ENCODE measurements at places on chromosomes 5 and 9.

DNA sequence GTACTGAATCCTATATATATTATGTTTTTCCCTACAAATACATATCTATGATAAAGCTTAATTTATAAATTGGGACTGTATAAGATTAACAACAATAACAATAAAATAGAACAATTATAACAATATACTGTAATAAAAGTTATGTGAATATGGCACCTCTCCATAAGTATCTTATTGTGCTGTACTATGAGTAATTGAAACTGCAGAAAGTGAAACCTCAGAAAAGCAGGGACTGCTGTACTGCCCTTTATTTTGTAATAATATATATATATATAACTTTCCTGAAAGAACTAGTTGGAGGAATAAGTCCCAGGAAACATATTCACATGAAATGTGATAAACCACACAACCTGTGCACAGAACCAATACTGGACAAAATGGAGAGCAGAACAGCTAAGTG is 77.3 kb downstream of the PAM start:
- DNase-seq = no peak

- no peak for DNase-seq
These were observed 115.1 kb upstream of the CCDC152 start for GRCh38 chr5:42641336-42642005.

GRCh38 chr5:143393524-143393923 is 10.0 kb downstream of the NR3C1 start:
- no peak for DNase-seq

GRCh38 chr9:75552941-75553340 is 337.5 kb upstream of the PCSK5 start:
- no peak for DNase-seq

DNA sequence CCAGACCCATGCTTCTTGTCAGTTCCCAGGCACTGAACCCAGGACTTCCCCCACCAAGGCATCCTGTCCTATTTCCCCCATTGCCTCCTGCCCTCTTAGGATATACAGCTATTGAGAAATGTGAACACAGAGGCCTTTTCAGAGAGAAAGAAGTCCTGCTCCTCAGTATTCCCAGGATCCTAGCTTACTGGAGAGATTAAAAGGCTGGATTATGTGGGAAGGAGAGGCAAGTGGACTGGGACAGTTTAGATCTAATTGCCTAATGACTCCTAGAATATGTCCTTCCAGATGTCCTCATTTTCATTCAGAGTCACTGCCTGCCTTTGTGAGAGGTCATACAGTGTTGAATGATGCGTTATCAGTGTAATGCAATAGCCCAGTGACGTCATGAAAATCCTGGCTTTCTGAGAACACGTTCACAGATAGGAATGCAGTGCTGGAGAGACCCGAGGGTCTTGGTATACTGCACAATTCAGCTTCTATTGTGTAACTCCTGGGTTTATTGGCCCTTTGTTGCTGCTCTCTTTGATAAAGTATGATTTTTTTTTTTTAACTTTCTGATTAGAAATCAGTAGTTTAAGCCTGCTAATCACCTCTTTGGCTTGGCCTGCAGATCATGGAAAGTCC is 26.2 kb downstream of the WWC1 start:
- DNase-seq = no peak

- DNase-seq = no peak
These were observed 1082.9 kb upstream of the SEMA6A start for GRCh38 chr5:117657541-117657940.

- DNase-seq = no peak
These were observed 2.6 kb downstream of the MAN1B1 start for GRCh38 chr9:137089232-137089947.

DNA sequence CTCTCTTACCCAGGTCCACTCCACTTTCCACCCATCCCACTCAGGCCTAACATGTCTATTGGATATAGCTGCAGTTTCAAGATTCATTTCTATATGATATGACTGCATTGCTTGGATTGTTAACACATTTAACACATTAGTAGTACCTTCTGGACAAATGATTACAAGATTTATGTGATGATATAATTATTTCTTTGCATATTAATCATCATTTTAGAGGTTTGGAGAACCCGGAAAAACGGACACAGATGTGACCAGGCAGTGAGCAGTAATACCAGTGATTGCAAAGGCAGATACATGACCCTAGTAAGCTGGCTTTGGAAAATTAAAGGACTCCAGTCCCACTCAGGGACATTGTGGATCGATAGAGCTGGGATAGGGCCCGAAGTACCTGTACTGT is 103.8 kb downstream of the PRR16 start:
- DNase-seq = no peak

- peak; percentile 66 for DNase-seq
These were observed 4.5 kb downstream of the NFIB start for GRCh38 chr9:14309403-14309802.

DNA sequence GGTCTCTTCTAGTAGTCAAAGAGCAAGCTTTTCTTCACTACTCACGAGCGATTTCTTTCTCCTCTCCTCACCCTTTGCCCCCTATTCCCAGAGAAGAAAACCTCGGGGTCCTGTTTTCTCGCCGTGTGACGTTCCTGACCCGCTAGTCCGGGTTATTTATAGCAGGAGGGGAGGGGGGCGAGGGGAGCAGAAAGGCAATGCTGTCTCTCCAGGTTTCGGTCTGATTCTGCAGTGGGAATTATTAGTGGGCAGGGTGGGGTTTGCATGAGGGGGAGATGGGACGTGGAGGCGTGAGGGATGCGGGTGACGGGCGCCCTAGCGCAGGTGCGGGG is 847 bp upstream of the GABRB2 start:
- no peak for DNase-seq

DNA sequence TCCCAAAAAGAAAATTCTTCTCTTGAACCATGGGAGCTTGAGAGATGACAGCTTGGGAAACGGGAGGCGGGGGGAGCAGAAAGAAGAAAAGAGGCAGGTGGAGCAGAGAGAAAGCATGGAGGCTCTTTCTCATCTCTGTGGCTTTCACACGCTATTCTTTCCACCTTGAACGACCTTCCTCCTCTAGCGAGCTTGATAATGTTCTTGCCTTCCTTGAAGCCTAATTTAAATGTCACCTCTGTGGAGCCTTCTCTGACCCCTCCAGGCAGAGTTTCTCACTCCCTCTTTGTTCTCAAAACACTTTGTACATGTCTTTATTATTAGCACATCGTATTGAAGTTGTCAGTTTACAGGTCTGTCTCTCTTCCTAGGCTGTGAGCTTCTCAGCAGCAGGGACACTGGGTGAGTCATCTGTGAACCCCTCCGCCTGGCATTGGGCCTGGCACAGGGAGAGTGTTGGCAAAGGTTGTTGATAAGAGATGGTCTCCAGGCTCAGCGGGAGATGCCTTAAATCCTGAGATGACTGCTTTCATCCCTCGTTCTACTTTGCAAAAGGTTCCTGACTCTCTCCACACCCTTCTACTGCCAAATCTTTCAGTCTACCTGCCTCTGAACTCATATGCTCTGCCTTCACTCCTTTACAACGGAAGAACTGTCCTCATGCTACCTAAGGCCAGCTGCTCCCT is 14.1 kb upstream of the STRBP start:
- no peak for DNase-seq

- DNase-seq = no peak
These were observed 1.3 kb upstream of the ABCA2 start for GRCh38 chr9:137029058-137029936.

DNA sequence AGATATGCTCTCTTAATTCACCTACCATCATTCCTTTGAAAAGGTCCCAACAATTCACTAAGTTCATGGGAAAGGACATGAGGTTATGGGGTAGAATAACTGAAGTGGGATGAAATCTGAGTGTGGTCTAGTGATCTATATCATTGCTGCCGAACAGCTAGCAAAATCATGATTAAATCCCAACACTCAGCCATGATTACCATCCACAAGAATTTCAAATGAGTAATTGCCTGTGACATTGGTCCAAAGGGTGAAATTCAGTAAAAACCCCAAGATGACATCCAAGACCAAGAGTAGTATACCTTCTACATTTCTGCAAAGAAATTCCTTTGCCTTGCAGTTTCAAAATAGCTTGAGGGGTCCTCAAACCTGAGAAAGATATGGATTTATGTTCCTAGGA is 225.6 kb downstream of the SPOCK1 start:
- no peak for DNase-seq

DNA sequence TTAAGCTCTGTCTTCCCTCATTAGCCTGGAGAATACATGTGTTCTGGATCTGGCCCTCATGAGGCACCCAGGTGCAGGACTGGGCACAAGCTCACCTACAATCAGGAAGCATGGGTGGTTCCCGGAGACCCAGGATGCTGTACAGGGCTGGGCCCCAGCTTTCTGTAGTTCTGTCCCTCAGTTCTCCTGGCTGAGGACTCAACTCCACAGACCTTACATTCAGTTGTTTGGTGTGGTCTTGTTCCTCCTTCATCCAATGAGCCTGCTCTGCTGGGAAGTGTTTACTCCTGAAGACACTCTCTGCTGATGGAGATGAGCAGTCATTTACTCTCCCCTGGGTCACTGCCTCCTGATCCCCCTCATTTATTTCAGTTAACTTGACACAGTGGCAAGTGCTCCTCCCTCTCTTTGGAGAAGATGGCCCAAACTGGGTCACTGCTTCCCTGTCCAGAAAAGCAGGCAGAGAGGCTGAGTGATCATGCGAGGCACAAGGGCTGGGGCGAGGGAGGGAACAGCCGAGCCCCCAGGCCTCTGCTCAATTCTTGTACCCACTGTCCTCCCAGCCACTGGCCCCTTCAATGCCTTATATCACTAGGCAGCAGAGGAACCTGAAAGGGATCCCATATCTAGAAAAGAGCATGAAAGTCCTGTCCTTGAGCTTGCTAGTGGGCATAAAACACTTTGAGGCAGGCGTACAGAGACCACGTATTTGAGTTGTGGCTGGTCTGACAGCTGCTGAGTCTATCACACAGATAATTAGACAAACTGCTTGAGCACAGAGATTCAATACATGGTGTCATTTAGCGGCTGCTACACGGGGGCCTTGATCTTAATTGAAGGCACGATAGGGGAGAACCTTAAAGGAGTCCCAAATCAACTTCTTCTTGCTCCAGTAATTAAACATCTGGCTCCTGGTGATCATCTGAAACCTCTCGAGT is 221.7 kb downstream of the FSTL4 start:
- no peak for DNase-seq

GRCh38 chr5:174877987-174878386 is 153.6 kb downstream of the MSX2 start:
- no peak for DNase-seq

DNA sequence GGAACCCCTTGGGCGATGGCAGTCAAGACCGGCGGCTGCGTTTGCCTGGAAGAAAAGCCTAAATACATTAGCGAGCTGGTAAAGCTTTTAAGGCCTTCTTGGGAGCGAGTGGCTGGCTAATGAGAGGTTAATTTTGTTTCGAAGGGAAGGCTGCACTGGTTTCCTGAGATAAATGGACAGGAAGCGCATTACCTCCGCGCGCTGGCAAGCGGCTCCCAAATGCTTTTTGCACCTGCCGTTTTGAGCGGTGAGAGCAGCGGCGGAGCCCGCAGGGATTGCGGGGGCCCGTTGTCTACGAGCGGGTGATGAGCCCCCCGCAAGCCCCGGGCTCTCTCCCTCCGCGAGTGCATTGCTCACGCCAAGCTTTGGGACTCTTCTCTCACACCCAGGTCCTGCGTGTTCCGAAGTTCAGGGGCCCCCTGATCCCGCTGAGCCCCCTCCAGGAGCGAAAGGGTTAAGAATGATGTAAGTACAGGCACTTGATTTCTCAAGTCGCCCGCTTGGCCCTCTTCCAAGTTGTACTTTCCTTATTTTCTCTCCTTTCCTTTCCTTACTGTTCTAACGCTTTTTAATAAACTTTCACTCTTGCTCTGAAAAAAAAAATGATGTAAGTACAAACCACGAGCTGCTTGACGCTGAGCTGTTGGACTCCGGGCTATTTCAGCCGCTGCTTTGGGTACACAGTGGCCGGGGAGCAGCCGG is 3.1 kb upstream of the RGMB start:
- peak; percentile 47 for DNase-seq

GRCh38 chr5:76622973-76623596 is at the start of gene F2RL2:
Gene F2RL2 (minus strand): TSS chr5:76623403. CDS start chr5:76623230, 173 bp downstream.
- peak; percentile 69 for DNase-seq

DNA sequence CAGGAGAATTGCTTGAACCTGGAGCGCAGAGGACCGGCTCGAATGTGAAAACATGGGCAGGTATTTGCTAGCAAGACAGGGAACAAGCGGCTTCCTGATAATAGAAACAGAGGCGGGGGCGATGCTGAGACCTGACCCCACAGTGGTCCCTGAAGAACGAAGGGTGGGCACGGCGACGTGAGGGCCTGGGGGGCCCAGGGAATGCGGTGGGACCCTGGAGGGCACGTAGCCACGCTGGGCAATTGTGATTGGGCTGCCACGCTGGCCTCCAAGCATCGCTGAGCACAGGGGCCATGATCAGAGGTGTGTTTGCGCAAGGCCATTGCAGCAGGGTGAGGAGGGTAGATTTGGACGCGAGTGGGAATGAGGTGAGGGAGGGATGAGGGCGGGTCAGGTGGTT is 30.7 kb downstream of the MED10 start:
- DNase-seq = no peak

- DNase-seq = no peak
These were observed 14.4 kb upstream of the TMEM245 start for GRCh38 chr9:109134167-109134578.

DNA sequence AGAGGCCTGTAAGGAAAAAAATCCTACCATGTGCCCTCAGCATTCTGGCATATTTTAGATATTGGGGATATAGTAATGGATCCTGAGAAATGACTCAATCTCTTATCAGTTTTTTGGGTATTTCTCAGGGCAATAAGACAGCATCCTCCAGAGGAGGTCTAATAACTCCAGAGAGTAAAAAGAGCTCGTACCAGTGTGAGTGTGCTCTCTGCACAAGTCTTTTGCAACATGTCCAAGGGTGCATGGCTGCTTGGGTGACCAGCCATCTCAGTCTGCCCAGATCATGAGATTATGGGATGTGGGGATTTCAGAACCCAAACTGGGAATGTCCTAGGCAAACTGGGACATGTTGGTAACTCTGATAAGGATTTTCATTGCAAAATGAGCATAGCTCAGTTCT is 15.3 kb downstream of the ASPN start:
- no peak for DNase-seq

DNA sequence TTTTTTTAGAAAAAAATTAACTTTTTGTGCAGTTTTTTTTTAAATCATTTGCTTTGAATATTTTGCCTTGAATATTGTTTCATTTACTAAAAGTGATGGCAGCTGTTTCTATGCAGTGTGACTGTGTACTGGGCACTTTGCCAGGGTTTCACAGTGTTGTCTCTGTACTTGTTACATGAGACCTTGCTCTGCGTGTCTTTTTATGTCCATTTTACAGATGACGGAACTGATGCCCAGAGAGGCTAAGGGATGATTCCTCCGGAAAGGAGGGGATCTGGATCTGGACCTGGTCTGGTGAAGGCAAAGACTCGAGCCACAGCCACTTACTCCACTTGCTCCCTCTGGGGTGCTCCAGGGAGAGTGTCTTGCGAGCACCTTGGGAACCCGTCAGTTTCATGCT is 124.8 kb upstream of the PTCH1 start:
- no peak for DNase-seq

GRCh38 chr5:32071351-32071944 is 102.7 kb downstream of the GOLPH3 start:
- DNase-seq = no peak

Data from Jurkat, Clone E6-1 (cell line).